Breast epithelium (tissue), 4 donors: ENCODE measurements at places on chromosomes 3 and 15.

DNA sequence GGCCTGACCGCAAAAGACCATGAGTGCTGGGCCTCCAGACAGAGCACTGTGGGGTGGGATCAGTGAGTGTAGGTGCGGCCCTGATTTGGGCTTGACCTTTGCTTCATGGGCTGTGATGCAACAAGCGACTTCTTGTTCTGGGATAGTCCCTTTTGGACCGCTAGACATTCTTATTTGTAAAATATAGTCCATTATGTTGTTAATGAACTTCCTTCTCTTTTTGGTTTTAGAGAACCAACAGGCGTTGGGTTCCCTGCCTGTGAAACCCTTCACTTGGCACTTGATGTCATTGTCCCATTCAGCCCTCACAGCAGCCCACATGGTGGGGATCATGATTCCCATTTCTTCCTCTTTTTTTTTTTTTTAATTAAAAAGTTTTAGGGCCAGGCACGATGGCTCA is 15.8 kb upstream of the TRH start:
- no peak for DNase-seq
- no peak overlapping the region for H3K27ac ChIP-seq
- H3K27me3 ChIP-seq, result no peaks in the 10 kb centered on the region

- no peaks in the 10 kb centered on the region for H3K27me3 ChIP-seq
- no peak for DNase-seq
- no peak overlapping the region for H3K4me3 ChIP-seq
- no peak overlapping the region for H3K27ac ChIP-seq
These were observed 595.8 kb upstream of the NR2F2 start for GRCh38 chr15:95734422-95735316.

- DNase-seq, result no peak
- H3K27me3 ChIP-seq, result no peaks in the 10 kb centered on the region
- H3K27ac ChIP-seq, result no peak overlapping the region
- no peaks in the 10 kb centered on the region for H3K36me3 ChIP-seq
These were observed 808.0 kb upstream of the NR2F2 start for GRCh38 chr15:95522533-95522932.

DNA sequence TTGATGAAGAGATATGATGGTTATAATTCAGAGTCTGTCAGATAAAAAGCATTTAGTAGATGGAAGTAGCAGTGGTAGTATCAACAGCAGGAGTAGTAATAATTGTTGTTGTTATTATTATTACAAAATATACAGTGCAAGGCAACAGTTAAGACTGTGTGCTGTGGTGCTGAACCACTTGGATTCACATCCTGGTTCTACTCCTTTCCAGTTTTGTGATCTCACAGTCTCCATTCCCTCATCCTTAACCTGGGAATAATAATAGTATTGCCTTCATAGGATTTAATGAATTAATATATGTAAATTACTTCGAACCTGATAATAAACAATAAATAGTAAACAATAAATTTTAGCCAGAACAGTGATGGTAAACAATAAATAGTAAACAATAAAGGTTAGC is 37.1 kb upstream of the TSC22D2 start:
- no peak overlapping the region for H3K4me3 ChIP-seq
- DNase-seq, result no peak
- no peaks in the 10 kb centered on the region for H3K4me1 ChIP-seq
- H3K27me3 ChIP-seq, result no peaks in the 10 kb centered on the region
- no peaks in the 10 kb centered on the region for H3K36me3 ChIP-seq

DNA sequence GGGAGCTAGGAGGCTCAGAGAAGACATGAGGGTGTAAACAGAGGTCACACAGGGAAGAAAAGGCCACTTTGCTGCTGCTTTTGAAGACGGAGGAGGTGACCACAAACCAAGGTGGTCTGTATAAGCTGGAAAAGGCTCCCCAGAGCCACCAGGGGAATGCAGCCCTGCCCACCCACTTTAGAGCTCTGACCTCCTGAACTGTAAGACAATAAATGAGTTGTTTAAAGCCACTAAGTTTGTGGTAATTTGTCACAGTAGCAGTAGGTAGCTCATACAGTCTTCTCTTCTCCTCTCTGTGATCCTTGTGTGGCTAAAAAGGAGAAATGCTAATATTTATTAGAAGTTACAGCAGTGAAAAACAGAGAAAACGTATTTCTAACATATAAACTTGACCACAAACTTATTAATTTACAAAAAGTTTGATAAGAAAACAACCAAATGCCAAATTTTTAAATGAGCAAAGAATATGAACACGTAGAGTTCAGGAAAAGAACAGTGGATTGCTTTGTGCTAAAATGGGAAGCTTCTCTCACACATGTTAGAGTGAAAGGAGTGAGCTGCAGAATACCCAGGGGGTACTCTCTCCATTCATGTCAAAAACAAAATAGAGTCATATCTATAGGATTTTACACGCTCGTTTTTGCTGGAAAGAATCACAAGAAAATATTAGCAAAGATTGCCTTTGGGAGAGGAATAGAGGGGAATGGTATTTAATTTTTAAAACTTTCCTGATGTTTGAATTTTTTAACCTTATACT is 71.0 kb downstream of the NOX5 start:
- H3K4me3 ChIP-seq, result no peak overlapping the region
- H3K27ac ChIP-seq, result no peak overlapping the region
- no peaks in the 10 kb centered on the region for H3K27me3 ChIP-seq
- H3K4me1 ChIP-seq, result peaks cover 9% of the 10 kb centered on the region
- H3K36me3 ChIP-seq, result no peaks in the 10 kb centered on the region
- DNase-seq, result no peak
